ENCODE measurements at places on chromosomes 2 and 18.

DNA sequence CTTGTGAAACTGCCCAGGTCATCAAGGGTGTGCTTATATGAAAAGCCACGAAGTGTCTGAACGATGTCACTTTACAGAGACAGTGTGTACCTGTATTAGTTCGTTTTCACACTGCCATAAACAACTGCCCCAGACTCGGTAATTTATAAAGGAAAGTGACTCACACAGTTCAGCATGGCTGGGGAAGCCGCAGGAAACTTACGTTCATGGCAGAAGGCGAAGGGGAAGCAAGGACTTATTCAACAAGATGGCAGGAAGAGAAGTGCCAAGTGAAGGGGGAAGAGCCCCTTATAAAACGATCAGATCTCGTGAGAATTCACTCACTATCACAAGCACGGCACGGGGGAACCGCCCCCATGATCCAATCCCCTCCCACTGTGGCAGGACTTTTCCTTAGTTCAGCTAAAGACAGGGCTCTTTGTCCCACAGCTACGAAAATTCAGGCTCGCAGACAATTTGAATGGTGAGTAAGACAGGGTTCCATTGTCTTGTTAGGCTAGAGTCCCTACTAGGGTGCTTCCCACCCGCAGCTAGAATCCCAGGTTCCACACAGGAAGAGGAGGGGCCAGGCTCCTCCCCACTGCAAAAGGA, 20.1 kb downstream of the TMEM177 start:
- no peak for DNase-seq

DNA sequence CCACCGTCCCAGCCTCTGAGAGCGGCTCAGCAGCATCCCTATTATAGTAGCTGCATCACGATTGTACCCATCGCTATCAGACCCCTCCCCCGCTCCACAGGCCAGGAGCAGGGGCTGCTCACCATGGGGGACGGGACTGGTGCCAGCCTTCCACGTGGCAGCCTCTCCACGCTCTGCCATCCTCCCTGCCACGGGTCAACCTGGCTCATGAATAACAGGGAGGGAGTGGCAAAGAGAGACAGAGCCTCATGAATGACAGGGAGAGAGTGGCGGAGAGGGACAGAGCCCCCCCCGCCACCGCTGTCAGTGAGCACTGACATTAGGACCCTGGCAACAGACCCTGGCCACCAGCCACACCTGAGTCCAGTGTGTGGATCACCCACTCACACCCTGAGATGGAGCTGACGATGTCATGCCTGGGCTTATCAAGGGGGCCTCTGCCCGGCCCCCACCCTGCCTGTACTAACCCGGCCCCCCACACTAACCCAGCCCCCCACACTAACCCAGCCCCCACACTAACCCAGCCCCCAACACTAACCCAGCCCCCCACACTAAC, 16.9 kb downstream of the CROCC2 start:
- no peak for DNase-seq

GRCh38 chr2:167490455-167490854, 602.2 kb downstream of the XIRP2 start:
- DNase-seq, result no peak

GRCh38 chr2:43708891-43709290, 32.7 kb upstream of the C1GALT1C1L start:
- DNase-seq, result no peak

DNA sequence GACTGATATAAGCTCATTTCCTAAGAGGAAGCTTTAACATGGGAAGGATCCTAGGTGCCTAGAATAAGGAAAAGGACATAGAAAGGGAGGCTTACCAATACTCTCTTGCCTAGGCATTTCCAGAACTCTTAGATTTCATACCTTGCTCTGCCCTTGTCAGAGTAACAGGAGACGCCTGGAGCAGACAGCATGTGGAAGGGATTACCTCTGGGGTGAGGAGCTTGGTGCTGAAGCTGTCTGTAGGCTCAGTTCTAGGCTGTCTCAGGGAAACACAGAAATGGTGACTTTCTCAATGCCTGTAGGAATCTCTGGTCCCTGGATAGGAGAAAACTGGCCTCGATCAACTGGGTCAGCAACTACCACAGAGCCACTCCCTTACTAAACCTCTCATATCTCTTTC, 150.0 kb downstream of the SLC4A3 start:
- no peak for DNase-seq

DNA sequence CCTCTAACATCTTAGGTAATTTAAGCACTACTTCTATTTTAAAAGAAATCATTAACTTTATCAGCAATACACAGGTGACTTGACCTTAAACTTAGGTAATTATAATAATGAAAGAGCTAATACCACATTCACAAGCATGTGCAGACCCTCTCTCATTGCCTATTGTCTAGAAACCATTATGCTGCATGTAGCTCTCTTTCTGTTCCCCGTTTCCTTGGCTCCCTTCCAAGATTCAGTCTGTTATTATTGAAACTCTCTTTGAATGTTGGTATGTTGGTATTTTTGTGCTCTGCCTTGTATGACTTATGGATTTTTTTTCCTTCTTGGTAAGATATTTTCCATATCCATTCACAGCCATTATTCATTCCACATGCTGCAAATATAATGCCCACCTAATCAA, 201.2 kb downstream of the CDCA7 start:
- DNase-seq, result no peak

DNA sequence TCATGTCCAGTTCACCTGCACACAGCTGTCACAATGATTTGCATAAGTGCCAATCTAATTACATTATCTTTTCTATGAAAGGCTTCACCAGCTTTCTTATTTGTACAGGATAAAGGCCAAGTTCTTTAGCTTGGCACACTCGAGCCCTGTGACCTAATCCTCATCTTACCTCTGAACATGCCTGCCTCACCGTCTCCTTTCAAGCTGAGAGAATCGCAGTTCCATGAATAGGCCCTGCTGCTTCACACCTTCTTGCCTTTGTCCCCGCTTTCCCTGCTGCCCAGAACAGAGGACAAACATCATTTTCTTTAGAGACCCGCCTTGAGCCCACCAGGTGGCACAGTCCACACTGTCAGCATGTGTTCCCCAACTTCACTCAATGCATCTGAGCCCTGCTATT, 1094.7 kb downstream of the BCL11A start:
- no peak for DNase-seq

DNA sequence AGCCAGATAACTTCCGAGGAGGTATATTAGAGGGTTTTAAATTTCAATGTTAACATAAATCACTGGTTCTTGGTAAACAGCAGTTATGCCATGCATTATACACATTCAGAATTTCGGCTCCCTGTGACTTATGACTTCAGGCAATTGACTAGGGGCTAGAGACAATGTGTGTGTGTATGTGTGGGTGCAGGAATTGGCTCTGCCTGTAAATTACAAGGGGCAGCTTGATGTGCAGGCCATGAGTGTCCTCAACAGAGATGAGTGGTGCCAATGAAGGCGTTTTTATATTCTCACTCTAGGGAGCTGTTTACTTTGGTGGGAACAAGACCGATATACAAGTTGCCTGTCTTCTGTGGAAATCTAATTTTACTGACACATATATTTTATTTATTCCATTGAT, 161.6 kb downstream of the CSRNP3 start:
- no peak for DNase-seq

GRCh38 chr2:159712929-159713420, 669 bp downstream of the MARCHF7 start:
- DNase-seq, result no peak
